Liver (tissue), 10 donors: ENCODE measurements at places on chromosomes 2 and 18. TPM values are rescaled to one million over a fixed set of nuclear protein-coding genes. Genes with fewer than 3 reads are reported as not detected.

DNA sequence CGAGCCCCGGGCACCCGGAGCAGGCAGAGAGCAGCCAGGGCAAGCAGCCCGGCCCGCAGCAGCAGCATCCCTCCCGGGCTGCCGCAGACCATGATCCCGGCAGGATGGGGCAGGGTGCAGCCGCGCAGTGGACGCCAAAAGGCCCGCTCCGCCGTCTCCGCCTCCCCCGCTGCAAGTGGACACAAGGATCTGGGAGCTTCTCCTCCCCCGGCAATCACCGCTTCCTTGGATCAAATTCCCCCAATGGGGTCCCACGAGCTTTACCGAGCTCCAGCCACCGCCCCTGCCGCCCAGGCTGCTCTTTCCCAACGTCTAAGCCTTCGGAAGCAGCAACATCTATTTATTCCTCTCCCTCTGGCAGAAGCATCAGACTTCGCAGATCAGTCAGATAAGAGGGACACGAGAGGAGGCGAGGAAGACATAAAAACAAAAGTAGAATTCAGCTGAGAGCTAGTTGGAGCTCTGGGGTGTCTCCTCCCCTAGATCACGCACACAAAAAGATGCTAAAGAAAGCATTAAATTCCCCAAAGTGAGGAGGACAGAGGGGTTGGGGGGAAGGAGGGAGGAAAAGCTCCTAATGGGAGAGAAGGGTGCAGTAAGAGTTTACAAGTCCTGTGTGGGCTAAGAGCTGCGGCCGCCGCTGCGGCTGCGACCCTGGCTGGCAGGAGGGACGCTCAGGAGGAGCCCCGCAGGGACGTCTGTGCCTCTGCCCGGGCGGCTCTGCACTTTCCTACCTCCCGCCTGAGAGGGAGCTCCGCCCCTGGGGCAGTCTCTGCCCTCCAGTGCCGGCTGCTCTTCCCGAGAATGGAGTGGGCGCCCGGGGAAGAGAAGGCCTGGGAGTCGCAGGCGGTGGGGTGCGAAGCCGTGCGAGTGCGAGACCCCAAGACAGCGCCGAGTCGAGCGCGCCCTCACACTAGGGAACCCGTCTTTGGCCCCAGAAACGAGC lies at the start of gene FRZB:
FRZB (minus strand) TSS at position 177 of the 946 bp plus-strand sequence; CDS start at position 92, 85 bp downstream.
- H3K27ac ChIP-seq: no peak within 1 kb of the TSS
- peaks cover 14% of the 10 kb centered on the region for H3K4me1 ChIP-seq
- H3K4me3 ChIP-seq: peak within 1 kb of the TSS; percentile 46
- no peaks in the 10 kb centered on the region for H3K27me3 ChIP-seq
- no peaks in the 10 kb centered on the region for H3K36me3 ChIP-seq
- peak; percentile 36 for DNase-seq

The ALLC gene
- 0.14 TPM for total RNA-seq

DNA sequence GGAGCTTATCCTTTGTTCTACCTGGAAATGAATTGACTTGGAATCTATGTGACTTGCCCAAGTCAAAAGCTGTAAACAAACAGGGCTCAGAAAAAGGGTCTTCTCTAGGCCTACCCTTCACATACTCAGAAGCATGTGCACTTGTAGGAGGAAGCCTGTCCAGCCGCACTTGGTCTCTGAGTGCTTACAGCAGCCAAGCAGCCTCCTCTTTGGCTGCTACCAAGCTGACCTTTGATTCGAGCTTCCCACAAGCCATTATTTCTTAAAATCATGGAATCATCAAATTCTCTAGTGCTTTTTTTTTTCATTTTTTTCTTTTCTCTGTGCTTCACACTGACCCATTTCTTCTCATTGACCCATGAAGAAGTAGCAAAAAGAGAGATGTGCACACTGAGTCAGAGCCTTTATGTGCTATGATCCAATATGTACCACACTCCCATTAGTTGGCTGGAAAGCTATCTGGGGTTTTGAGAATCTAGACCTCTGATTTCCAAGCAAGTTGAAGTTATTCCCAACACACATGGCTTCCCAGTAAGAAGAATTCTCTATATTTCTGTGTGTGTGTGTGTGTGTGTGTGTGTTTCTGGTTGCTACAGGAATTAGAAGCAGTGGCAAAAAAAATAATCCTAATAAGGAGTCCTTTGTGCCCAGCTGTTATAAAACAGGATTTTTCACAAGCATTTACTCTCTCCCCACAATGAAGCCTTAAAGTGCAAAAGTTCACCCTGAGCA lies 550.3 kb upstream of the TNP1 start:
- no peaks in the 10 kb centered on the region for H3K36me3 ChIP-seq
- no peak for DNase-seq
- no peak overlapping the region for H3K4me3 ChIP-seq
- H3K4me1 ChIP-seq: no peaks in the 10 kb centered on the region

DNA sequence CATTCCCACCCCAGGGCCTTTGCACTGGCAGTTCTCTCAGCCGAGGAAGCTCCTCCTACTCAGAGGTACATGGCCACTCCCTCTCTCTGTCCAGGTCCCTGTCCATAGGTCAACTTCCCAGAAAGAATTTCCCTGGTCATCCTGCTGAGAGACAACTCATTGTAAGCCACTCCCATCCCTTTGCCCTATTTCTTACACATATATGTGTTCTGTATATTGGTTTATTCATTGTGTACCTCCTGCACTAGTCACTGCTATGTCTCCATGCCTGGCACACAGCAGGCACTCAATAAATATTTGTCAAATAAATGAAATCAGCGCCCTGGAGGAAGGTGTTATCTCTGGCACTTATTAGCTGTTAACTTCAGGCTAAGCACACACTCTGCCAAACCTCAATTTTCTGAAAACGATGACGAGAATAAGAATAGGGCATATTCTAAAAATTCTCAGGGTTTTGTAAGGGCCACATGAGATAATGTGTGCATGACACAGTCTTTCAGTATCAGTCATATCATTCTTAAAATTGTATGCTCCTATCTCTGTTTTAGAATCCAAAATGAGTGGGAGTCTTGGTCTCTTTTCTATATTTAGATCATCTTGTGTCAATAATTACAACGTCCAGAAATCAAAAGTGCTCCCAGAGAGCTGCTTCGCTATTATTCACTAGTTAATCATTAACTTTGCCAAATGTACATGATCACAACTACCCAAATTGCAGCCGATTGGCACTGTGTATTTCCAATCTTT lies 198.0 kb downstream of the ALK start:
- H3K36me3 ChIP-seq: no peaks in the 10 kb centered on the region
- H3K27me3 ChIP-seq: no peaks in the 10 kb centered on the region
- peaks cover 6% of the 10 kb centered on the region for H3K4me1 ChIP-seq
- H3K4me3 ChIP-seq: no peak overlapping the region
- no peak for DNase-seq

DNA sequence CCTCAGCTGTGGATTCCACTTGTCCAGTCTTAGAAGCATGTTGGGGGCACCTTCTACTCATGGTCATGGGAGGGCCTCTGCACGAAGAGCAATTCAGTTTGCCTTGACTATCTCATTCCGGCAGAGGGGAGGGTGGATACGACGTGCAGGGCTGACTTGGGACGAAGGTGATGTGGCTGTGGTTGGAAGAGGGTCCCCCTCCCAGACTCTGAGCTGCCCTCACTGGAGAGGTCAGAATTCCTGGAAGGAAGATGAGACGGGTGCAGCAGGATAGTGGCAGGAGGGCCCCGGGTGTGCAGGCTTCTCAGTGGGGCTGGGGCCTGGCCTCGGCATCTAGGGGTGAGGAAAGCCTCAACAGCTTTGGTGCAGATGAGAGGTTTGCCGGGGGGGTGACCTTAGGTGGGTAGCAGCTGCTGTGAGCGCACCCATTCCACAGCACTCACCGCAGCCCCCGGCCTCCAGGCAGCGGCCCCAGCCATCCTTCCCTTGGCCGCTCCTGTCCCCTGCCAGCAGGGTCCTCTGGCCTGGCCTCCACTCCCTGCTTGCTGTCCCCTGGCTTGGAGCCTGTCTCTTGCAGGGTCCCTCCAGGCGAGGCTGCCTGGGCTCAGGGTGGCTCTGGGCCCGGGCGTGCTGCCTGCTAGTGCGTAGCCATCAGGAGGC lies 3.2 kb downstream of the RNPEPL1 start:
- peaks cover 2% of the 10 kb centered on the region for H3K36me3 ChIP-seq
- H3K4me3 ChIP-seq: no peak overlapping the region
- H3K4me1 ChIP-seq: peaks cover 27% of the 10 kb centered on the region
- no peak for DNase-seq

GRCh38 chr18:8930990-8931616 lies 171.4 kb upstream of the NDUFV2 start:
- no peaks in the 10 kb centered on the region for H3K4me1 ChIP-seq
- H3K27ac ChIP-seq: no peak overlapping the region
- H3K4me3 ChIP-seq: no peak overlapping the region

GRCh38 chr2:25596516-25597244 lies 76.7 kb downstream of the DTNB start:
- H3K36me3 ChIP-seq: no peaks in the 10 kb centered on the region
- no peak for DNase-seq
- no peaks in the 10 kb centered on the region for H3K27me3 ChIP-seq
- H3K27ac ChIP-seq: no peak overlapping the region

DNA sequence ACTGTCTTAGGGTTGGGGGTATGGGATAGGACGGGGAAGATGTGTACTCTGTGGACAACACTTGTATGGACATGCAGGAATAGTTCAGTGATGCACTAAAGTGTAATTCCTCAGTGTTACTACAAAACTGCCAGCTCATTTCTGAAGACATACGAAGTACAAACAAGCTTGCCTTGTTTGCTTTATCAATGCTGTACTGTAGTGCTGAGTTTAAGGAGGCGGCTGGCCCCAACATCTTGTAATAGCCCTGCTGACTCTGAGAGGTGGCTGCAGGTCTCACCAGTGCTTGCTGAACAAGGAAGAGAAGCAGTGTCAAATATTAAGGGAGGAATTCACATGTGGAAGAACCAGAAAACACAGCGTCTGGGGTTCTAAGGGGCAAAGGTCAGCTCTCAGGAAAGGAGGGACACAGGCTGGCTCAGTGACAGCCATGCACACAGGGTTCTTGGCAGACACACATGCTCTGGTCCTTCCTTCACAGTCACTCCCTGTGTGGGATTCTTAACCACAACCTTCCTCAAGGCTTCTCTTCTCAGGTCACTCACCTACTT lies 39.8 kb upstream of the EVA1A start:
- no peaks in the 10 kb centered on the region for H3K4me1 ChIP-seq
- no peaks in the 10 kb centered on the region for H3K36me3 ChIP-seq
- no peak for DNase-seq
- no peak overlapping the region for H3K27ac ChIP-seq
- H3K4me3 ChIP-seq: no peak overlapping the region
- H3K27me3 ChIP-seq: no peaks in the 10 kb centered on the region

The TRAPPC12 gene
- 42.7 TPM for total RNA-seq

The CAD gene
- total RNA-seq: 23.2 TPM

DNA sequence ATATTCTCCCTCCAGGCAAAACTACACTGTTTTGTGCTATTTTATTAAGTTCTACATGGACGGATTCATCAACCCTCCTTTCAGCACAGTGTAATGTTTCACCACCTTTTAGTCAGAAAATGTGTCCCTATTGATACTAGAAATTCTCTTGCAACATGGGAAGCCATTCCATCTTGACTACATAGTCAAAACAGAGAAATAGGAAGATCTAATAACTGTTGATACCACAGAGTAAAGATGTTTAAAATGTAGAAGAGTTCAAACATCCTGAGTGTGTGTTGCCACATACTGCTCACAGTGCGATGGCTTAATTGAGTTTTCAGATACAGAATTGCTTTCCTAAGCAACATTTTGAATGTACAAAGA lies 492.2 kb upstream of the RAB12 start:
- no peaks in the 10 kb centered on the region for H3K27me3 ChIP-seq
- H3K4me1 ChIP-seq: peaks cover 4% of the 10 kb centered on the region
- no peak overlapping the region for H3K4me3 ChIP-seq
- H3K27ac ChIP-seq: peak overlapping the region; percentile 60
- no peaks in the 10 kb centered on the region for H3K36me3 ChIP-seq
- no peak for DNase-seq
